ENCODE measurements at places on chromosomes 2 and 18.

GRCh38 chr2:3535467-3535793, 16.1 kb upstream of the ADI1 start:
- DNase-seq = no peak

DNA sequence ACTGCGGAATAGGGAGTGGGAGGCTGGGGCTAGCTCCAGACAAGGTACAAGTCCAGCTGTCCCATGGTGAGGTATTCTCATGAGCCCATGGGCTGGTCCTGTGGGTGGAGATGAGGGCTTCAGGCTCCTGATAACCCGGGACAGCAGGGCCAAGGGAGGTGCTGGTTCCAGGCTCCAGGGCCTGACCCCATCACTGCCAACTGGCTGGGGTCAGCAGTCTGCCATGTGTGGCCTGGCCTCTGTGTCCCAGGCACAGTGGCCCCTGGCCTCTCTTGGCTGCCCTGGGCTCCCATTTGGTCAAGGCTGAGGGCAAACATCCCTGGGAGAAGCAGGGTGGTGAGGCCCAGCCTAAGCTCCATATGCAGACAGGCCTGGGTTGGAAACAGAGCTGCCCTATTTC, 966 bp upstream of the OXER1 start:
- DNase-seq = no peak

- DNase-seq = no peak
Measured at GRCh38 chr2:46032996-46033395, 264.2 kb upstream of the EPAS1 start.

DNA sequence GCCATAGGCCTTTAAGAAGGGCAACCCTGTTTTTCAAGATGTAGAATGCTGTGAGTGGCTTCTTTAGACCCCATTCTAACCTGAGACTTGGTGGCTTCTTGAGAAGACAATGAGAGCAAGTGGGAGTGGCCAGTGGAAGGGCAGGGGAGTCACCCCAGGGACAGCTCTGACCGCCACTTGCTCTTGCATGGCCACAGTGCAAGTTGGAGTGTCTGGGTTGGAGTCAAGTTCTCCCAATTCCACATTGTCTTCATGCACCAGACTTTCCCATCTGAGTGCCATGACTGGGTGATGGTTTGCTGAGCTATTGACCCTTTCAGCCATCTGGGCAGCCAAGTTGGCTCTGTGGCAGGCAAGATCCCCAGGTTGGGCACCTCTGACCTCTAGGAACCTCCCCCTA, 148.0 kb upstream of the SKOR2 start:
- no peak for DNase-seq

GRCh38 chr2:233379441-233379840, 25.1 kb downstream of the DGKD start:
- DNase-seq = no peak

- DNase-seq = no peak
Measured at GRCh38 chr18:31064130-31064529, 21.6 kb upstream of the DSC3 start.

- DNase-seq = no peak
Measured at GRCh38 chr2:60541056-60541651, 12.3 kb downstream of the BCL11A start.

- DNase-seq = no peak
Measured at GRCh38 chr2:158546412-158547144, 89.8 kb downstream of the PKP4 start.

GRCh38 chr2:172334988-172335387, 92.4 kb upstream of the ITGA6 start:
- DNase-seq = no peak

GRCh38 chr2:138084206-138084605, 119.9 kb downstream of the HNMT start:
- no peak for DNase-seq

- DNase-seq = no peak
Measured at GRCh38 chr2:160715428-160715827, 221.8 kb upstream of the RBMS1 start.

DNA sequence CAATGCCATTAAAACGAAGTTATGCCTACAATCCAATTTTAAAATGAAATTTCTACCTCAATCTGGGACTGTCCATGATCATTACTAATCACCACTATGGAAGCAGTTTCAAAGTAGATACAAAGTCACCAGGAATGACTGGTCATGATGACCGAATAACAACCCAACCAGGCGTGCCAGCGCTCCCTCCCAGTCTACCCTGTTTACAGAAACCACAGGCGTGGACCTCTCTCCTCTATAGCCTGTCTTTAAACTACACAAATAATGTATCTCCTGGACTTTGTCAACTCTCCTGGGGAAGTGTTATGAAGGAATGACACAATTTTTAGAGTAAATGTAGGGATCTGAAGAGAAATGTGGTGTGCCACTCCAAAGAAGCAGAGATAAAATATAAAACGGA, 150.2 kb downstream of the SRBD1 start:
- no peak for DNase-seq

Data from neural progenitor cell (in vitro differentiated cells).